IMR-90 (cell line): ENCODE measurements at places on chromosomes 12 and 14. TPM values are rescaled to one million over a fixed set of nuclear protein-coding genes. Genes with fewer than 3 reads are reported as not detected.
A peak's percentile ranks its signal among the peaks of the same experiment; 100 is the strongest.

Gene SCNN1A
- not detected in 2 replicates for total RNA-seq

Gene ANO4
- 7.2 and 10.2 TPM in 2 replicates for total RNA-seq

Gene GPD1
- 0.18 TPM in 1 of 2 replicates, not detected in the other for total RNA-seq

Gene SLC7A7
- total RNA-seq = 1.4 and 2.0 TPM in 2 replicates

Gene KCNH3
- 0.28 TPM in 1 of 2 replicates, not detected in the other for total RNA-seq

Gene EXOC5
- total RNA-seq = 52.5 and 89.7 TPM in 2 replicates

Gene DENR
- 8.2 and 32.2 TPM in 2 replicates for total RNA-seq

Gene AVPR1A
- total RNA-seq = not detected in 2 replicates

DNA sequence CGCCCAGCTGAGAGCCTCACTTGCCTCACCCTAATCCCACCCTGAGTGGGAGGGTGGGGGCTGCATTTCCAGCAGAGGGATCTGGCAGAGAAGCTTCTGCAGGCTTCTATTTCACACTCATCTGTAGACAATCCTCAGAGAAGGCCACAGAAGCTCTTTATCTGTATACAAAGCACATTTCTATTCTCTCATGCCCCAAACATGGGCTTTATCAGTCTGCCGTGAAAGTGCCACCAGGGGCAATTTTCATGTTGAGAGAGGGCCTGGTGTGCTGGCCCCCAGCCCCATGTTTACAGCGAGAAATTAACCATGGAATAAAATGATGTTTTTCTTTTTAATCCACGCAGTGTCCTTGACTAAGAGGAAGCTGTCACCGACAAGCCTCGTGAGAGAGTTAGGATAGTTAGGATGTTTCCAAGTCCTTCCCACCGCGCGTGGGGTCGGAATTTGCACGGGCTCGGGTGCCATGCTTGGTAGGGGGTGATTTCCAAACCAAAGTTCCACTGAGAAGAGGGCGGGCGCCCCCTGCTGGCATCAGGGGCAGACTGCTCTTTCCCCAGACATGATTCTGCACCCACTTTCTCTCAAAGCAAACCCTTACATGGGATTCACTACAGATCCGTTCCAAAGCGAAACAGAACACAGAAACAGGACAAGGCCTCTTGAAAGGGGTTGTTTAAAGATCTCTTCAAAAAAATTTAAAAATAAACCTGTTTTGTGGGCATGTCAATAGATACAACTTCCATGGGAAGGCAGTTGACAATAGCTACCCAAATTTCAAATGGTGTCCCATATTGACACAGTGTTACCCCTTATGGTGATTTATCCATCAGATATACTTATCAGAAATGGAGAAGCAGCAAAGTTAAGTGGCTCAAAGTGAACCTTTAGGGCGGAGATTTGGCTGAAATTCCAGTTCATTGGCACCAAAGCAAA, 19.4 kb downstream of the BDKRB1 start:
- no peak overlapping the region for H3K4me3 ChIP-seq
- H3K27me3 ChIP-seq = no peaks in the 10 kb centered on the region
- peak overlapping the region; percentile 94 for H3K27ac ChIP-seq
- peak; percentile 90 for DNase-seq
- no peaks in the 10 kb centered on the region for H3K36me3 ChIP-seq

DNA sequence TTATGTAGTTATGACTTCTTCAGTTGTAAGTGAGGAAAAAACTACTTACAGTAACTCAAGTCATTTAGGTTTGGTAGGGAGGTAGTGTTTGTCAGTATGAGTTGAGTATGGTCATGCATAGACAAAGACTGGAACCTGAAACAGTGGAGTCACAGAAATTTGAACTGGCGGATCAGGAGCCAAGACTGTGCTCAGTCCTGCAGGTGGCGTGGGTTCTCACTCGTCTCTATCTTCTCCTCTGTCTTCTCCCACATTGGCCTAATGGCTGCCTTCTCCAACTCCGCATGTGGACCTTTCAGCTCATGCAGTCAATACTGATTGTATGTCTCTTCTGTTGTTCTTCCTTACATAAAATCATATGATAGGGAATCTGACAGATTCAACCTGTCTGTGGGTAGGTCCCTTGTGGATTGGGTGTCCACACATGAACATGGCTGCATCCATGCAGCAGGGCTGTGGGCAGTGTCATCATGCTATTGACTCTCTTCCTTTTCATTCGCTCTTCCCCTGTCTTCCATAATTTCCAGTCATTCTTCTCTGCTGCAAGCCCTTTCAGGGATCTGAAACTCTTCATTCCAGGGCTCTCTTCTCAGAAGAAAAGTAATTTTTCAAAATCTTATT, 78.8 kb upstream of the NEDD1 start:
- no peaks in the 10 kb centered on the region for H3K36me3 ChIP-seq
- no peak overlapping the region for H3K27ac ChIP-seq
- DNase-seq = no peak

- H3K27ac ChIP-seq = no peak overlapping the region
- DNase-seq = peak; percentile 92
- H3K4me1 ChIP-seq = peaks cover 4% of the 10 kb centered on the region
- H3K27me3 ChIP-seq = no peaks in the 10 kb centered on the region
- no peak overlapping the region for H3K4me3 ChIP-seq
Observed at GRCh38 chr12:95169368-95169767, 47.9 kb downstream of the FGD6 start.

- peaks cover 8% of the 10 kb centered on the region; the same call in 1 of the 2 replicates for H3K27me3 ChIP-seq
- H3K36me3 ChIP-seq = no peaks in the 10 kb centered on the region
- no peak overlapping the region for H3K4me3 ChIP-seq
- peaks cover 2% of the 10 kb centered on the region; the same call in 1 of the 2 replicates for H3K4me1 ChIP-seq
- no peak for DNase-seq
Observed at GRCh38 chr14:20438664-20439063, 2.7 kb upstream of the KLHL33 start.

DNA sequence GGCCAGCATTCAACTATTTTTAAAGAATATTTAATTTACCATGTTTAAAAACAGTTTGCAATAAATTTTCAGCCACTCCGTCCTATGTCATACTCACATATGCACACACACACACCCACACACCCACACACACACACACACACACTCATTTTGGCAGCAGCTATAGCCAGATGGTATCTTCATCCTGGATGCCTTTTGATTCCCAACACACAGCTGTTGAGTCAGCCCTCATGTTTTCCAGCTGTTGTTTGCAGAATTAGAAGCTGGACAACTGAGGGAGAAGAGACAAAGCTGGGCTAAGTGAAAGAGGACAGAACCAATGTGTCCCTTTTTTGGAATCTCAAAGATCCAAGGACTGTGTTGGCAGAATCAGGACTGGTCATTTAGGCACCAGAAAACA, 80.0 kb upstream of the EGLN3 start:
- H3K4me1 ChIP-seq = no peaks in the 10 kb centered on the region; the same call in none of the 2 replicates
- H3K36me3 ChIP-seq = no peaks in the 10 kb centered on the region
- H3K27me3 ChIP-seq = peaks cover 4% of the 10 kb centered on the region; the same call in 1 of the 2 replicates
- no peak overlapping the region for H3K4me3 ChIP-seq
- DNase-seq = peak; percentile 35

- no peak for DNase-seq
- no peak overlapping the region for H3K27ac ChIP-seq
- H3K4me1 ChIP-seq = no peaks in the 10 kb centered on the region
- H3K4me3 ChIP-seq = no peak overlapping the region
- no peaks in the 10 kb centered on the region for H3K27me3 ChIP-seq
Observed at GRCh38 chr12:44588651-44589050, 287.5 kb downstream of the NELL2 start.

DNA sequence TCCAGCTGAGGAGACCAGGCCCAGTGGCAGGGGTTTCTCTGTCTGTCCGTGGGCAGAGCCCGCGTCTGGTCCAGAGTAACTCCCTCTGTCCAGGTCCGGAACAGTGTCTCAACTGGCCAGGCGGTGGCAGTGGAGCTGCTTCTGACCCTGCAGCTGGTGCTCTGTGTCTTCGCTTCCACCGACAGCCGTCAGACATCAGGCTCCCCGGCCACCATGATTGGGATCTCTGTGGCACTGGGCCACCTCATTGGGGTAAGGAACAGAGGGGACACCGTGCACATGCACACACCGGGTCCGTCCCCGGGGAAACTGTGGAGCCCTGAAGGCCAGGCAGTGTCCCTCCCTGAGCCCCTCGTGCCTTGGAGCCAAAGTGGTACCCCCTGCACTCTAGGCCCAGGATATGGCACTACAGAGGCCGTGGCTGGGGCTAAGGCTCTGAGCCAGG, 1.5 kb downstream of the AQP6 start:
- peak; percentile 64 for DNase-seq
- no peaks in the 10 kb centered on the region for H3K36me3 ChIP-seq
- no peak overlapping the region for H3K4me3 ChIP-seq
- H3K4me1 ChIP-seq = no peaks in the 10 kb centered on the region
- peaks cover 33% of the 10 kb centered on the region for H3K27me3 ChIP-seq

- H3K4me3 ChIP-seq = no peak overlapping the region
- no peak for DNase-seq
Observed at GRCh38 chr14:95522116-95522515, 5.7 kb upstream of the SYNE3 start.

GRCh38 chr14:66046035-66046434, 440.1 kb upstream of the CCDC196 start:
- DNase-seq = no peak
- no peaks in the 10 kb centered on the region for H3K36me3 ChIP-seq
- H3K4me1 ChIP-seq = no peaks in the 10 kb centered on the region
- no peak overlapping the region for H3K4me3 ChIP-seq

- DNase-seq = peak; percentile 62
- H3K4me1 ChIP-seq = peaks cover 9% of the 10 kb centered on the region
- no peak overlapping the region for H3K4me3 ChIP-seq
- H3K36me3 ChIP-seq = peaks cover 28% of the 10 kb centered on the region
Observed at GRCh38 chr12:115973066-115973465, 304.4 kb downstream of the MED13L start.

GRCh38 chr12:122161682-122162081, 12.3 kb downstream of the IL31 start:
- H3K27me3 ChIP-seq = peaks cover 8% of the 10 kb centered on the region
- H3K36me3 ChIP-seq = no peaks in the 10 kb centered on the region
- DNase-seq = no peak
- no peak overlapping the region for H3K27ac ChIP-seq

DNA sequence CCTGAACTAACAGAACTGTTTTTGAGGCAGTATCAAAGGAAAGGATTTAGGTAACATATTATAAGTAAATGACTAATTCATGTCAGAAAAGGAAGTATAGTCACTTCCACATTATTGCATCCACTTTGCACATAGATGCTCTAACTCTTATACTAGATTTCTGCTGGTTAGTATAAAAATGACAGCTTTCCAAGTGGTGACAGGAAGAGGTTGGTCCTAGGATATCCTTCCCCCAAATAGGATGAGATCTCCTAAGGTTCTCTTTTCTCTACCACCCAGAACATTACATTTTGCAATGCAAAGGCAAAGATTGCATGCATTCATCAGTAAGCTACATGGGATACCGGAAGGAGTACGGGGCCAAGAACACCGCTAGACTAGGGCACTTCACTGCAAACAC, 15.2 kb downstream of the DAD1 start:
- no peak for DNase-seq
- H3K27ac ChIP-seq = no peak overlapping the region
- H3K4me1 ChIP-seq = peaks cover 8% of the 10 kb centered on the region
- no peak overlapping the region for H3K4me3 ChIP-seq

DNA sequence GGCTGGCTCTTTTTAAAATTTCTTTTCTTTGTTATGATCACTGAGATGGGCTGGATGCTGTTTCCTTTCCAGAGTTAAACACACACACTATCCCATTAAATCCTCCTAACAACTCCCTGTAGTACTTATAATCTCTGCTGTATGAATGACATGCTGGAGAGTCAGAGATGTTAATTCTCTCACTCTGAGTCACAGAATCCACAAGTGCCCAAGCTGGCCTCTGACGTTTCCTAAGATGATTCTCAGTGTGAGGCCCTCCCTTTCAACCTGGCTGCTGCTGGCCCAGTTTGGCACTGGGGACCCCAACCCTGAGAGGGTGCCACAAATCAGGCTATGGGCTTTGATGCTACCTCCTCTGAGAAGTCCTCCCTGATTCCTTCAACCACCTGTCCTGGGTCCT, 5.4 kb downstream of the NOS1 start:
- no peaks in the 10 kb centered on the region for H3K4me1 ChIP-seq
- H3K4me3 ChIP-seq = no peak overlapping the region
- no peaks in the 10 kb centered on the region for H3K27me3 ChIP-seq
- DNase-seq = no peak

DNA sequence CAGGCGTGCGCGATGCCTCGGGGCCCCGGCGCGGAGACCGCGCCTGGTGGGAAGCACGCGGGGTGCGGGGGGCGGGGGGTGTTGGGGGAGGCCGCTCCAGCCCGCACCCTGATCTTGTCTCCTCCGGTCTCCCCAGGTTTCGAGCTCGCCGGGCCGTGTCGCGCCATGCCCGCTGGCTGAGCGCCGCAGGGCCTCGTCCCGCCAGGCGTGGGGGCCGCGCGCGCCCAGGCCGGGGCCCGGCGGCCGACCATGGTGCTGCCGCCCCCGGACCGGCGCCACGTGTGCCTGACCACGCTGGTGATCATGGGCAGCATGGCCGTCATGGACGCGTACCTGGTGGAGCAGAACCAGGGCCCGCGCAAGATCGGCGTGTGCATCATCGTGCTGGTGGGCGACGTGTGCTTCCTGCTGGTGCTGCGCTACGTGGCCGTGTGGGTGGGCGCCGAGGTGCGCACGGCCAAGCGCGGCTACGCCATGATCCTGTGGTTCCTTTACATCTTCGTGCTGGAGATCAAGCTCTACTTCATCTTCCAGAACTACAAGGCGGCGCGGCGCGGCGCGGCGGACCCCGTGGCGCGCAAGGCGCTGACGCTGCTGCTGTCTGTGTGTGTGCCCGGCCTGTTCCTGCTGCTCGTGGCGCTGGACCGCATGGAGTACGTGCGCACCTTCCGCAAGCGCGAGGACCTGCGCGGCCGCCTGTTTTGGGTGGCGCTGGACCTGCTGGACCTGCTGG, 2.4 kb downstream of the TMEM121 start:
- H3K4me1 ChIP-seq = peaks cover 9% of the 10 kb centered on the region; the same call in 1 of the 2 replicates
- peaks cover 1% of the 10 kb centered on the region for H3K27me3 ChIP-seq
- H3K36me3 ChIP-seq = no peaks in the 10 kb centered on the region
- DNase-seq = no peak
- H3K4me3 ChIP-seq = peak overlapping the region; percentile 4; the same call in 1 of the 2 replicates
- no peak overlapping the region for H3K27ac ChIP-seq

DNA sequence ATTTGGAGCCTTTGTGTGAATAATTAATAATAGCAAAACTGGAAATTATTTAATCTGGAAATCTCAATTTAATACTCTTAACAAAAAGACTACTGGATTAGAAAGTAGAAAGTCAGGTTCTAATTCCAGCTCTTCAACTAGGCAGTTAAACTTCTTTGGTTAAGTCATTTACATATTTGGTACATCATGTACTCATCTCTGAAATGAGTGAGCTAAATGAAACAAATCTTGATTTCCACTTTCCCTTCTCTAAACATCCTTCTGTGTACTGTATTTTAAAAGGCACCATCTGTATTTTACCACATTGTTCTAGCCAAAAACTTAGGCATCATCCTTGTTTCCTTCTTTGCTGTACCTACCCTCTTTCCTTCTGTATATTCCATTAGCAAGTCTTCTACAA, 26.9 kb downstream of the CRADD start:
- peaks cover 10% of the 10 kb centered on the region for H3K4me1 ChIP-seq
- H3K4me3 ChIP-seq = no peak overlapping the region
- no peak overlapping the region for H3K27ac ChIP-seq
- H3K36me3 ChIP-seq = no peaks in the 10 kb centered on the region
- DNase-seq = no peak

GRCh38 chr14:85587151-85587711, 57.3 kb downstream of the FLRT2 start:
- no peaks in the 10 kb centered on the region for H3K27me3 ChIP-seq
- H3K4me1 ChIP-seq = peaks cover 5% of the 10 kb centered on the region
- H3K36me3 ChIP-seq = no peaks in the 10 kb centered on the region; the same call in none of the 2 replicates
- no peak overlapping the region for H3K4me3 ChIP-seq
- no peak overlapping the region for H3K27ac ChIP-seq

- no peaks in the 10 kb centered on the region for H3K36me3 ChIP-seq
- H3K27me3 ChIP-seq = peaks cover 23% of the 10 kb centered on the region
- H3K4me1 ChIP-seq = no peaks in the 10 kb centered on the region
- H3K4me3 ChIP-seq = no peak overlapping the region
- no peak overlapping the region for H3K27ac ChIP-seq
- DNase-seq = peak; percentile 8
Observed at GRCh38 chr14:61433169-61433568, 111.8 kb downstream of the PRKCH start.
